ENCODE measurements at places on chromosomes 11 and 22. TPM values are rescaled to one million over a fixed set of nuclear protein-coding genes. Genes with fewer than 3 reads are reported as not detected.

Gene TST
- 53.4 TPM for total RNA-seq

Gene LRRC10B
- total RNA-seq: 0.89 TPM

Gene RTN4R
- 1.3 TPM for total RNA-seq

Gene GRK3
- total RNA-seq: 21.6 TPM

Gene MYEOV
- total RNA-seq: not detected

Gene DERL3
- 11.4 TPM for total RNA-seq

Gene NRGN
- 6.1 TPM for total RNA-seq

Gene OR51B2
- not detected for total RNA-seq

Gene MLC1
- 0.34 TPM for total RNA-seq

Gene LARGE1
- 81.6 TPM for total RNA-seq

Gene ABCG4
- 0.42 TPM for total RNA-seq

Gene SPI1
- total RNA-seq: 10.6 TPM

Gene C11orf21
- total RNA-seq: 2.3 TPM

Gene C11orf91
- 0.52 TPM for total RNA-seq

Gene MMP27
- not detected for total RNA-seq

Gene LAYN
- 8.6 TPM for total RNA-seq

Gene TM7SF2
- 37.5 TPM for total RNA-seq

Gene RNF215
- 17.5 TPM for total RNA-seq

Gene MS4A15
- not detected for total RNA-seq

Gene ARHGAP8
- 33.7 TPM for total RNA-seq

Gene OR52I1
- total RNA-seq: not detected

Gene NRXN2
- total RNA-seq: 11.6 TPM

Gene RAG2
- not detected for total RNA-seq

Gene SOX6
- total RNA-seq: 6.4 TPM

Gene PATE3
- not detected for total RNA-seq

Gene ASPHD2
- total RNA-seq: 1.4 TPM

Gene DUSP8
- total RNA-seq: 6.0 TPM

Gene OR5T2
- total RNA-seq: not detected

Gene OR10D3
- total RNA-seq: not detected

Gene DGCR2
- total RNA-seq: 68.7 TPM

Gene PARVG
- 13.5 TPM for total RNA-seq

Gene MS4A6A
- 51.1 TPM for total RNA-seq

Gene MISFA
- 5.9 TPM for total RNA-seq

Gene C11orf16
- total RNA-seq: not detected

Gene PITPNM1
- total RNA-seq: 41.2 TPM

Gene TRPM5
- 0.60 TPM for total RNA-seq

Gene SLC22A6
- total RNA-seq: not detected

Gene ENTHD1
- total RNA-seq: not detected

Gene CASP12
- 1.4 TPM for total RNA-seq

Gene OR4A16
- total RNA-seq: not detected

Gene DEUP1
- not detected for total RNA-seq

Gene MMP3
- total RNA-seq: not detected
